Neural crest cell (in vitro differentiated cells): ENCODE measurements at places on chromosomes 13 and 19. TPM values are rescaled to one million over a fixed set of nuclear protein-coding genes. Genes with fewer than 3 reads are reported as not detected.

DNA sequence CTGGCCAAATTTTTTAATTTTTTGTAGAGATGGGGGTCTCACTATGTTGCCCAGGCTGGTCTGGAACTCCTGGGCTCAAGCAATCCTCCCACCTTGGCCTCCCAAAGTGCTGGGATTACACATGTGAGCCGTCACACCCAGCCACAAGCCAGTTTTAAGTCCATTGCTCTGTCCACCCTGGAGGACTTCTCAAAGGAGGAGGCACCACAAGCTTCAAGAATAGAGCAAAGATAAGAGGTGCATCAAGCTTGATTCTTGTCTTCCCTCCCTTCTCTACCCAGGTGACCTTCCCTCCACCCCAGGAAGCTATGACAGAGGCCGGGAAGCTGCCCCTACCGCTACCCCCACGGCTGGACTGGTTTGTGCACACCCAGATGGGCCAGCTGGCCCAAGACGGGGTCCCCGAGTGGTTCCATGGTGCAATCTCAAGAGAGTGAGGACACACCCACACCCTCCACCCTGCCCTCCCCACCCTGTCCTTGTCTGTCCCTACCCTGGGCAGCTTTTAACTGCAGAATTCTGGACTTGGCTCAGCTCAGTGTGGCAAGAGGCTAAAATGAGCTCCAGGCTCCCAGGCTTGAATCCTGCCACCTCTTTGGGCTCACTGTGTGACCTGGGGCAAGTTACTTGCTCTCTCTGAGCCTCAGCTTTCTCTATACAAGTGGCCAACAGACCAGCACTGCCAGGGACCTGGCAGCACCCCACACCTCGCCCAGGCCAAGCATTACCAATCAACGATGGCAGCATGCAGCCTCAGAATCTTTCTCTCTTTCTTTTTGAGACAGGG is 5.2 kb downstream of the HSH2D start:
- no peaks in the 10 kb centered on the region for H3K36me3 ChIP-seq
- H3K4me1 ChIP-seq: no peaks in the 10 kb centered on the region
- DNase-seq: no peak
- no peak overlapping the region for H3K4me3 ChIP-seq
- no peak overlapping the region for H3K27ac ChIP-seq

GRCh38 chr13:60331249-60332012 is 65.6 kb upstream of the TDRD3 start:
- no peaks in the 10 kb centered on the region for H3K27me3 ChIP-seq
- no peaks in the 10 kb centered on the region for H3K4me1 ChIP-seq
- no peak overlapping the region for H3K4me3 ChIP-seq
- no peaks in the 10 kb centered on the region for H3K36me3 ChIP-seq

DNA sequence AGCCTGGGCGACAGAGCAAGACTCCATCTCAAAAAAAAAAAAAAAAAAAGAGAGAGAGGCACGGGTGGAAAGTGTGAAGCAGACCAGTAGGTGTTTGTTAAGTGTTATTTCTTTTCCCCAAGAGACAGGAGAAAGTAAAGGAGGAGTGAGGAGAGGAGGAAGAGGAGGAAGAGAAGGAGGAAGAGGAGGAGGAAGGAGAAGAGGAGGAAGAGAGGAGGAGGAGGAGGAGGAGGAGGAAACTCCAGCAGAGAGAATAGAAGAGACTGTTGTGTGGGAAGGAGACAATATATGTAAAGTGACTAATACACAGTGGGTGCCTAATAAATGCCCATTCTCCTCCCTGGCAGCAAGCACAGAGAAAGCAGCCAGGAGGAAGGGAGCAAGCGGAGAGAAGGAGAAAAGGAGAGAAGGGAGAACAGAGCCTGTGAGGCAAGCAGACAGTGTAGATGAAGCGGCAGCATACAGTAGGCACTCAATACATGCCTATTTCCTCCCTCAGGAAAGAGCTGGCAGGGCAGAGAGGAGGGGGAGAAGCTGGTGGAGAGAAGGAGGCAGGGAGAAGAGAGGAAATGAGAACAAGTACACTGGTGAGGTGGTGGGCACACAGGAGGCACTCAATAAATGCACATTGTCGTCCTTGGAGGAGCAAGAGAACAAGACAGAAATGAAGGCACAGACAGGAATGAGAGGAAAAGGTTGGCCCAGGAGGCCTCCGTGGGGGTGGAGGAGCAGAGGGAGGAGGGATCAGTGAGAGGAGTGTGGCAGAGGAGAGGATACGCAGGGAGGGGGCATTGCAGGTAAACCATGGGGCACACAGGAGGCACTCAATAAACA is 16.6 kb downstream of the JOSD2 start:
- no peak overlapping the region for H3K27ac ChIP-seq
- H3K4me3 ChIP-seq: no peak overlapping the region
- peaks cover 3% of the 10 kb centered on the region for H3K36me3 ChIP-seq
- peaks cover 61% of the 10 kb centered on the region for H3K27me3 ChIP-seq
- H3K4me1 ChIP-seq: peaks cover 37% of the 10 kb centered on the region

DNA sequence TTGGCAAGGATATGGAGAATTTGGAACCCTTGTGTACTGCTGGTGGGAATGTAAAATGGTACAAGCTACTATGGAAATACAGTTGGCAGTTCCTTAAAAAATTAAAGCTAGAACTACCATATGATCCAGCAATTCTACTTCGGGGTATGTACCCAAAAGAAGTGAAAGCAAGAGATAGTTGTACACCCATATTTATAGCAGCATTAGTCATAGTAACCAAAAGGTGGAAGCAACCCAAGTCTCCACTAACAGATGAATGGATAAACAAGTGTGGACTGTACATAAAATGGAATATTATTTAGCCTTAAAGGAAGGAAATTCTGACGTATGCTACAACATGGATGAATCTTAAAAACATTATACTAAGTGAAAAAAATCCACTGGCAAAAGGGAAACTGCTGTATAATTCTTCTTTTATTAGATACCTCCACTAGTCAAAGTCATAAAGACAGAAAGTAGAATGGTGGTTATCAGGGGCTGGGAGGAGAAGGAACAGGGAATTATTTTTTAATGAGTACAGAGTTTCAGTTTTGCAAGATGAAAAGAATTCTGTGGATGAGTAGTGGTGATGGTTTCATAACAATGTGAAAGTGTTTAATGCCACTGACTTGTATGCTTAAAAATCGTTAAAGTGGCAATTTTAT is 141.6 kb downstream of the RXFP2 start:
- DNase-seq: no peak
- H3K27ac ChIP-seq: no peak overlapping the region
- H3K4me3 ChIP-seq: no peak overlapping the region
- no peaks in the 10 kb centered on the region for H3K27me3 ChIP-seq

DNA sequence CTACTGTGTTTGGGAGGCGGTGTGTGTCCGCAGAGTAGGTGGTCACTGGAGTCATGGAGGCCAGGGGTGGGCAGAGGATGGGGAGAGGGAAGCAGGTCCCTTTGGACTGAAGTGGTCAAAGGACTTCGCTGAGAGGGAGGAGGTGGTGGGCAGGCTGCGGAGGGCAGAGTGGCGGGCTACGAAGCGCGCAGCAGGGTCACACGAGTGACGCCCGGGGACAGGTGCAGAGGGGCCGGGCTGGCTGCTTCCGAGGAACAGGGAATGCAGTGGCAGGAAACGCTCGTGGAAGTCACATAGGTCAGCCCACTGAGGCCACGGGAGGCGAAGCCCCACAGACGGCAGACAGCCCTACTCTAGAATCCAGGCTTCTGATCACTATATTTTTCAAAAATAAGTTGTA is 111.5 kb downstream of the URI1 start:
- H3K36me3 ChIP-seq: peaks cover 5% of the 10 kb centered on the region
- no peaks in the 10 kb centered on the region for H3K27me3 ChIP-seq
- H3K4me1 ChIP-seq: peaks cover 28% of the 10 kb centered on the region
- no peak overlapping the region for H3K4me3 ChIP-seq
- H3K27ac ChIP-seq: peak overlapping the region; percentile 72

The SERPINE3 gene
- not detected in 2 replicates for total RNA-seq

The ANGPTL8 gene
- not detected in 2 replicates for total RNA-seq

The IFNL1 gene
- not detected in 2 replicates for total RNA-seq

The WDR88 gene
- not detected in 2 replicates for total RNA-seq

The PSG6 gene
- total RNA-seq: not detected in 2 replicates
